ENCODE measurements at places on chromosomes 1 and 21.

DNA sequence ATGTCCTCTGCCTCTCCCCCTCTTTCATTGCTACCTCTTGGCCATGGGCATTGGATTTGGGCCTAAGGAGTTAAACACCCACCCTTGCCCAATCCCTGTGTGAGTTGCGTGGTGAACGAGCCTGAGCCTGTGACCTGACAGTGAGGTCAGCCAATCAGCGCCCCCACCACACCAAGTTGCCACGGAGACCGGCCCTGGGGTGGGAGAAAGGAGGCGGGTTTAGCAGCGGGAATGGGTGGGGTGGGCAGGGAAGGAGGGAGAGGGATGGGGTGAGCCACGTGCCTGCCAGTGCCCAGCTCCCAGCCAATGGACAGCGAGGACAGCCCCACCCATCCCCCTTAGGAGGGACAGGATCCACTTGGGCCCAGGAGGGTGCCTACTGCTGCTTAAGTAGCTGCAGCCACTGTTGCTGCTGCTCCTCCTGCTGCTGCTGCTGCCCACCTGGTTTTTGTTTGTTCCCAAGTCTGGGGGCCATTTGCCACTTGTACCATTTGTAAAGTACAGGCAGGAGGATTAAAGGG lies 9.5 kb downstream of the ZBTB7B start:
- peak; percentile 73 for DNase-seq

- no peak for DNase-seq
Measured at GRCh38 chr1:33685256-33685655, 178.6 kb upstream of the HMGB4 start.

- DNase-seq = no peak
Measured at GRCh38 chr1:118618618-118619340, 369.4 kb downstream of the TBX15 start.

DNA sequence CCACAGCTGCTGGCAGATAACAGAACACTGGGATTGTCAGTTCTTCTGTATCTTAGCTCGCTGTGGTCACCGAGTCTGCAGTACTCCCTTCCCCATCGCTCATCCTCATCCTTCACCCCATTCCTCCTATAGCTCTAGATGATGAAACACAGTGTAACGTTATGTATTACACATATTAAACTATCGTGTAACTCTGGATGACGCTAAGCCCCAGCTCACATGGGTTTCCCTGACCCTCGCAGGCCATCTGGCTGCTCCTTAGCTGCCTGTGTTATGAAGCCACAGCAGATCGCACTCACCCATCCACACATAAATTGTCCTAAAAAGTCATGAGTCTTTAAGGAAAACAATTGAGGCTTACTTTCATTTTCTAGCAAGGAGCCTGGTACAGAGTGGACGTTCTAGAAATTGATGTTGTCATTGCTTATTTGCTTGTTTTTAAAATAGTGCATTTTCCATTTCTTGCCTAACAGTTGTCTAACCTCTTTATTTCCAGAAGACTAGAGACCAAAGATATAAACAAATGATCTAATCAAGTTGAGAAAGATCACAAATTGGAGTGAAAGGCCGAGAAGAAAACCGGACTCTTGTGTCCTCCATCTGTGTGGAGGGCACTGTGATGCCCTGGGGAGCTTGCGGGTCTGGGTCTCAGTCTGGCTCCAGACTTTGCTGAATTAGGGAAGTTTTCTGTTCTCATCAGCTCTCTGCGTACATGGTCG lies 24.3 kb upstream of the PCP4 start:
- no peak for DNase-seq

DNA sequence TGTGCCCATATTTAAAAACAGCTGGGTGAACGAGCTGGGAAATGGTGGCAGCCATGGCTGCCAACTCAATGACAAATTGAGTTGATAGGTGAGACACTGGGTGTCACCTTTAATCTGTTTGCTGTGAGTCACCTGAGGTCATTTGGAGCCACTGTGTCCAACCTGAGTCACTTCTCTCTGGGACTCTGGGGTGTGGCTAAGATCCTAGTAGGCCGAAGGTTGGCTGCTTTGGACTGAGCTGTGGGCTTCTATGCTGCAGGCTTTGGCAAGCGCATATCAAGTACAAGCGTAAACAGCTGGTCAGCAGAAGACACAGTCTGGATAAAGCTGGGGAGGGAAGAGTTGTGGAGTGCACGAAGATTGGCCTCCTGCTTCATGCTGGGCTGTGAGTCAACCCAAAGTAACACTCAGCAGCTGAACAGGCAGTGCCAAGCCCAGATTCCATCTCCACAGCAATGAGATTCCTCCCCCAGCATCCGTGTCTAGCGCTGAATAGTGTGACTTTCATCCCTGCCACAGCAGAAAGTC lies 24.0 kb downstream of the TEX35 start:
- DNase-seq = peak; percentile 87

GRCh38 chr1:117179471-117179870 lies 31.3 kb downstream of the VTCN1 start:
- DNase-seq = no peak

GRCh38 chr1:177255411-177255810 lies 84.7 kb downstream of the BRINP2 start:
- DNase-seq = peak; percentile 20

GRCh38 chr1:94055459-94056122 lies 65.4 kb downstream of the ABCA4 start:
- no peak for DNase-seq

DNA sequence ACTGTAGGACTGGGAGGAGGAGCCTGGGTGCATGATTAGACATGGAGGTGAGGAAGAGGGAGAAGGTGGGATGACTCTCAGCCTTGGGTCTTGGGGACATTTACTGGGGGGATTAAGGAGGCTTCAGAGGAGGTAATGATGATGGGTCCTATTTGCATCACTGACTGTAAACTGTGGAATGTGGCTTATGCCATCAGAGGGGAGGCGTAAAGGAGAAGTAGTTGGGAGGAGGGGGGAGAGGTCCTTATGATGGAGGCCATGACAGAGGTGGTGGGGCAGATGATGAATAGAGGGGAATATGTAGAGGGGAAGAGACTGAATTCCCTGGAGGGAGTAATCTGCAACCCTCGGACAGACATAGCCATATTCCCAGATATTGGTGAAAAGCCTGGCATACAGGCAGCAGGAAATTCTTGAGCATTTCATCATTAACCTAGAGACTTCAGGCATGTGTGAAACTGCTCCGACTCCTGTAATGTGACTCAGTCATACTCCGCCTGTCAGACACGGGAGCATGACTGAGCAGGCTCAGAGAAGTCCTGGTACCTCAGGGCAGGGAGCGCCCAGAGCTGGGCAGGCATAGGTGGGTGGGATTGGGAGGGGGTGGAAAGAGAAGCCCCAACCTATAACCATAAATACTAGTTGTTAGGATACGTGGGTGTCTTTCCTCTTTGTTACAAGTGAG lies 8.0 kb upstream of the LCE5A start:
- no peak for DNase-seq

- DNase-seq = peak; percentile 7
Measured at GRCh38 chr1:61638911-61639605, 85.9 kb downstream of the TM2D1 start.

- DNase-seq = no peak
Measured at GRCh38 chr1:157090771-157091170, 8.8 kb downstream of the ETV3L start.

DNA sequence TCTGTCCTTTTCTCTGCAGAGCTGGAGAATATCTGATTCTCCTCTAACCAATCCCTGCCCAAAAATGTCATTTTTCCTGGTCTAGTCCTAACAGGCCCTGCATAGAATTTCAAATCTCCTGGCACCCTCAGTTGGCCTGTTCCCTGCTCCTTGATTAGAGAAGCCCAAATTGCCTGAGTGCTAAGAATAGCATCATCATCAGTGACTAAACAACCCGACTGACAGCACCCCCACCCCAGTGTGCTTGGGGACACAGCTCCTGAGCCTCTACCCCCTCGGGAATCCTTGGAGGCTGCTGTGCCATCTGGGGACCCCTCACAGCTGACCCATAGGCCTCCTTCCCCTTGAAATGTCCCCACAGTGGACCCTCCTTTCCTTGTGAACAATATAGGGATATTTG lies 94.4 kb downstream of the DDX20 start:
- no peak for DNase-seq

- DNase-seq = no peak
Measured at GRCh38 chr1:229094476-229095311, 176.2 kb upstream of the RAB4A start.

GRCh38 chr1:21598904-21599303 lies 70.3 kb downstream of the RAP1GAP start:
- DNase-seq = no peak

GRCh38 chr1:39753132-39754025 lies 14.7 kb downstream of the PPIE start:
- no peak for DNase-seq

DNA sequence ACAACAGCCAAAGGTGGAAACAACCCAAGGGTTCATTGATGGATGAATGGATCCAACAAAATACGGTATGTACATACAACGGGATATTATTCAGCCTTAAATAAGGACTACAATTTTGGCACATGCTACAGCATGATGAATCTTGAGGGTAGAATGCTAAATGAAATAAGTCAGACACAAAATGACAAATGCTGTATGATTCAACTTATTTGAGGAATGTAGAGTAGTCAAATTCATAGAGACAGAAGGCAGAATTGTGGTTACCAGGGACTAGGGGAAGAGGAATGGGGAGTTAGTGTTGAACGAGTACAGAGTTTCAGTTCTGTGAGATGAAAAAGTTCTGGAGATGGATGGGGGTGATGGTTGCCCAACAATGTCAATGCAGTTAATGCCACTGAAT lies 118.0 kb upstream of the PAXBP1 start:
- no peak for DNase-seq

- DNase-seq = peak; percentile 57
Measured at GRCh38 chr1:198280080-198280479, 123.3 kb downstream of the NEK7 start.

DNA sequence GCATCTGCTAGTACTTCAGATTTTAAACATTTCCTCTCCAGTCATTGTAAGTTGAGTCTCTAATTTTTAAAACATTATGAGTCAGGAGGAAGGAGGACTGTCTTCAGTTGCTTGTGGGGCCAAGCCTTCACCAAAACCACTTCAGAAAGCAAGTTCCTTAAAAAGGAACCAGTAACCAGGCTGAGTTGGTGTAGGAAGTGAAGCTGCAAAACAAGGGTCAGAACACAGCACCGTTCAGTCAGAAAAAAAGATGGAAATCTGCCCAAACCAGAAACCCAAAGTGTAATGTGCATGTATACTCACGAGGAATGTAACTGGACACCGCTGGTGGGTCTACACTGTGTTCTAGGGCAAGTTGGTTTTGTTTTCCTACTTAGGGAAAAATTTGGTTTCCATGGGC lies 402.1 kb downstream of the SETD4 start:
- DNase-seq = no peak

- DNase-seq = no peak
Measured at GRCh38 chr1:6239950-6240768, 3.8 kb upstream of the HES3 start.

- no peak for DNase-seq
Measured at GRCh38 chr1:77796695-77797405, 17.4 kb downstream of the MIGA1 start.

GRCh38 chr1:69492286-69492685 lies 75.4 kb upstream of the LRRC7 start:
- no peak for DNase-seq

DNA sequence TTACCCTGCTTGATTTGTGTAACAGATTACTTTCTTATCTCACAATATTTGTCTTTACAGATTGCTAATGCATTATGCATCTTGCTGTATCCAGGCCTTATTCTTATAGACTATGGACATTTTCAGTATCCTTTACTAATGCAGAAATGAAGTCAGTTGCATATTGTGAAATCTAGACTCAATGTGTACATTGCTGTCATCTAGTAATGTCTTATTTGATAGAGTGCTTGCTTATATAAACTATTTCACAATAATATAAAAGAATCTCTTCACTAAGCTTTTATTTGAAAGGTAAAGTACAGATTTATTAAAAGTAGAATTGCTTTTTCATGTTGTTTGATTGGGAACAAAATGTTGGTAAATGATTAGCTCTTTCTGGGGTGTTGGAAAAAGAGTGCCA lies 39.6 kb downstream of the ALG6 start:
- DNase-seq = no peak

DNA sequence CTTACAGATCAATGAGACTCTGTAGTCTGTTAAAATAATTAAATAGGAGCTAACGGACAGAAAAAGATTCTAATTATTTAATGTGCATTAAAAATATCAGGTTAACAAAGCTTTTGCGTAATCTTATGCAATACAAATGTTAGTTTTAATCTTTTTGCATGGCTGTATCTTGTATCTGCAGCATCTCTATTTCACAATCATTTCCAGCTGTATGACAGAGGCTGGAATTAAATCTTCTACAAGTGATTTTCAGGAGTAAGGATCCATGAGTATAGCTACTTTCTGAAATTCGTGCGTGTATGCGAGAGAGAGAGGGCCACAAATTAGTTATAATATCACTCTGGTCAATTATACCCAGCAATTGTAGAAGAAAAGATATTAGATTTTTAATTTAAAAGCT lies 1446.8 kb downstream of the NCAM2 start:
- no peak for DNase-seq

GRCh38 chr1:66728021-66728420 lies 24.2 kb upstream of the DYNLT5 start:
- no peak for DNase-seq

- peak; percentile 56 for DNase-seq
Measured at GRCh38 chr1:26408604-26409003, 2.0 kb upstream of the LIN28A start.

DNA sequence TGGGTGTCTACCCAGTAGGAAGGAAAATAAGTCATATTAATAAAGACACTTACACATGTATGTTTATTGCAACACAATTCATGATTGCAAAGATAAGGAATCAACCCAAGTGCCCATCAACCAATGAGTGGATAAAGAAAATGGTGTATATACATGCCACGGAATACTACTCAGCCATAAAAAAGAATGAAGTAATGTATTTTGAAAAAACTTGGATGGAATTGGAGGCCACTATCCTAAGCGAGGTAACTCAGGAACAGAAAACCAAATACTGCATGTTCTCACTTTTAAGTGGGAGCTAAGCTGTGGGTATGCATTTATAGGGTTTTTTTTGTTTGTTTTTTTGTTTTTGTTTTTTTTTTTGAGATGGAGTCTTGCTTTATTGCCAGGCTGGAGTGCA lies 49.1 kb downstream of the VANGL2 start:
- DNase-seq = no peak

DNA sequence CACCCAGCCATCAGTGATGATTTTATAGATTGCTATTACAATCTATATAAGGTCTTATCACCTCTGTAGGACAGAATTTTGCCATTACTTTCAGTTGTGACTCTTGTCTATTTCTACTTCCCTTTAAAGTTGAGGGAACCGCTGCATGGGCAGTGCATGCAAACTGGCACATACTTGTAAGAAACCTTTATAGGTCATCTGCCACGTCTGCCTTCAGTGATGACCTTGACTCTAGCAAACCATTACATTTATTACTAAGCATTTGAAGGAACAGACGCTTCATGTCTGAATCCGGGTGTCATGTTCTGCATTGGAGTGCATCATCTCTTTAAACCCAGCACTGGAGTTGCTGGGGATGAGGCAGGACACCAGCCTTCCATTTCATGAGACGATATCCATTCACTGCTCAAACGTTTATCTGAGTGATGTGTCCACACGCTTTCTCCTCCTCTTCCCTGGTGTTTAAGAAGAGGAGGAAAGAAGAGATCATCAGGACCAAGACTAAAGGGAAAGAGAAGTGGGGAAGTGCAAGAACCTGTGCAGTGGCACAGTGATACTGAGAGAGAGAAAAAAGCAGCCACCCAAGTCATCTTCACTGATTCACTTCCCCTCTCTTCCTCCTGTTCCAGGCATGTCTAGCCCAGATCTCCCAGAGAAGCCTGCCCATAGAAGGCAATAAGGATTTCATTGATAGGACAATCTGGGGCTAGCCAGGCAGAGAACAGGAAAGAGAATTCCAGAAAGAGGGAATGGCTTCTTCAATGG lies 14.1 kb downstream of the CCSAP start:
- no peak for DNase-seq

- no peak for DNase-seq
Measured at GRCh38 chr1:182121787-182122186, 60.3 kb upstream of the ZNF648 start.

Data from small intestine (tissue), 16 donors.